GM04503 (cell line): ENCODE measurements at places on chromosomes 13 and 19.

GRCh38 chr13:42140494-42140893 lies 92.0 kb downstream of the DGKH start:
- no peak for DNase-seq

- no peak for DNase-seq
Measured at GRCh38 chr13:98297051-98297450, 120.0 kb upstream of the RNF113B start.

DNA sequence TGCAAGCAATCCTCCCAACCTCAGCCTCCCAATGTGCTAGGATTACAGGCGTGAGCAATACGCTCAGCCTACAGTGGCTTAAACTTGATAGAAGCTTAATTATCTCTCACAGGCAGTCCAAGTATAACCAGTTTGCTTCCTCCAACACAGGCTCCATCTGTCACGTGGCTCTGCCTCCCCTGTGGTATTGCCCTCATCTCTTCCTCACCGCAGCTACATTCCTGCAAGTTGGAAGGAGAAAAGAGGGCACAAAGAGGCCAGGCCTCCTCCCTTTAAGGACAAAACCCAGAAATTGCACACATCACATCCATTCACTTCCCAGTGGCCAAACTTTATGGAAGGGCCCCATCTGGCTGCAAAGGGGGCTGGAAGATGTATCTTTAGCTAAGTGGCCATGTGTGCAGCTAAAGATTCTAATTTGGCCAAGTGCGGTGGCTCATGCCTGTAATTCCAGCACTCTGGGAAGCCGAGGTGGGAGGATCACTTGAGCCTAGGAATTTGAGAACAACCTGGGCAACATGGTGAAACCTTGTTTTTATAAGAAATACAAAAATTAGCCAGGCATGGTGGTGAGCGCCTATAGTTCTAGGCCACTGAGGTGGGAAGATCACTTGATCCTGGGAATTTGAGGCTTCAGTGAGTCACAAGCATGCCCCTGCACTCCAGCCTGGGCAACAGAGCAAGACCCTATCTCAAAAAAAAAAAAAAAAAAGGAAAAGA lies 3.1 kb upstream of the SDHAF1 start:
- DNase-seq = no peak

GRCh38 chr19:21020298-21021227 lies at the start of gene ZNF430:
Gene ZNF430, plus strand, starts transcription at chr19:21020657. Its CDS starts 144 bp downstream, at chr19:21020801.
- peak; percentile 71 for DNase-seq

GRCh38 chr13:99758460-99759162 lies 213.0 kb downstream of the ZIC5 start:
- no peak for DNase-seq

DNA sequence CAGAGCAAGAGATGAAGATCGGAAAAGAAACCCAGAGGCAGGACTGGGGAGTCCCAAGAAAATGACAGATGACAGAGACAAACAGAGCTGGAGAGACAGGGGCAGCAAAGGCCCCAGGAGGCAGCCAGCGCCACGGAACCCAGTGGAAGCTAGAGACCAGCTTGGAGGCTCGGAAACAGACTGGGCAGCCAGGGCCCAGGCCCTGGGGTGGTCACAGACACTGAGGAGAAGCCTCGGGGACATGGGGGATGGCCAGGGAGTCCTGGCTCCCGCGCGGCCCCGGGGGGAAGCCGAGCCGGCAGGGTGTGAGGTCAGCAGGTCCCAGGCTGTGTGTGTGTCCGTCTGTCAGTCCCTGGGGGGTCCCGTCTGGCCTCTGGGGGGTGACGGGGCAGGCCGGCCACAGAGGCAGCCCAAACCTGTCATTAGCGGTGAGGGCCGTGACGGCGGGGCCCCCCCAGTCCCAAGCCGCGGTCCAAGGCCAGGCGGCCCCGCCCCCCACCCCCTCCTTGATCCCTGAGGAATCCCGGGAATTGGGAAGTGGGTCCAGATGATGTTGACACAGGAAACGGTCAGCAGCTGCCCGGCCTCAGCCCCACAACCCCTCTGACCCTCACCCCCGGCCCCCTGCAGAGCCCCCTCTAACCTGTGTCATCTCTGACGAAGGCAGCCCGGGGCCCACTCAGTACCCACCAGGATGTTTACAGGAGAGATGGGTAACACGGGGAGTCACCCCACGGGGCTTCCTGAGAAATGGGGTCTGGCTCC lies 2.5 kb upstream of the TMEM190 start:
- DNase-seq = no peak

- DNase-seq = no peak
Measured at GRCh38 chr13:26471807-26472206, 85.7 kb upstream of the WASF3 start.

DNA sequence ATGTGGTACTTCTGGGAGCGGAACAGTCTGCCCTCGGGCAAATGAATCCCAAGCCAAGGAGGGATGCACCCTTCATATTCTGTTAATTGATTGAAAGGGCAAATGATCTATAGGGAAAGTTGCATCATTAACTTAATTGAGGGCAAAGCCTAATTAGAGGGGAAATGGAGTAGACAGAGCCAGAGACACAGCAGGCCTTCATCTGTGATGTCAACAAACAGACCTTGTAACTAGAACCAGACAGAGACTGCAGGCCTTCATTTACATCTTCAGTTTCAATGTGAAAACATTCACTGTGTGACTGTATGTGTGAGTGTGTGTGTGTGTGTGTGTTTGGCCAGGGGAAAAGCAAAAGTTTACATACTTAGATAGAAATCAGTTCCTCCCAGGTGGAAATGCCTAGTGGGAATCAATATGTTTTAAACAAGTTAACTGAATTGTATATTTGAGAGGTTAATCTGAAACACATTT lies 126.4 kb downstream of the SPRY2 start:
- DNase-seq = no peak

- peak; percentile 77 for DNase-seq
Measured at GRCh38 chr13:30409886-30410704, 12.2 kb upstream of the UBE2L5 start.

DNA sequence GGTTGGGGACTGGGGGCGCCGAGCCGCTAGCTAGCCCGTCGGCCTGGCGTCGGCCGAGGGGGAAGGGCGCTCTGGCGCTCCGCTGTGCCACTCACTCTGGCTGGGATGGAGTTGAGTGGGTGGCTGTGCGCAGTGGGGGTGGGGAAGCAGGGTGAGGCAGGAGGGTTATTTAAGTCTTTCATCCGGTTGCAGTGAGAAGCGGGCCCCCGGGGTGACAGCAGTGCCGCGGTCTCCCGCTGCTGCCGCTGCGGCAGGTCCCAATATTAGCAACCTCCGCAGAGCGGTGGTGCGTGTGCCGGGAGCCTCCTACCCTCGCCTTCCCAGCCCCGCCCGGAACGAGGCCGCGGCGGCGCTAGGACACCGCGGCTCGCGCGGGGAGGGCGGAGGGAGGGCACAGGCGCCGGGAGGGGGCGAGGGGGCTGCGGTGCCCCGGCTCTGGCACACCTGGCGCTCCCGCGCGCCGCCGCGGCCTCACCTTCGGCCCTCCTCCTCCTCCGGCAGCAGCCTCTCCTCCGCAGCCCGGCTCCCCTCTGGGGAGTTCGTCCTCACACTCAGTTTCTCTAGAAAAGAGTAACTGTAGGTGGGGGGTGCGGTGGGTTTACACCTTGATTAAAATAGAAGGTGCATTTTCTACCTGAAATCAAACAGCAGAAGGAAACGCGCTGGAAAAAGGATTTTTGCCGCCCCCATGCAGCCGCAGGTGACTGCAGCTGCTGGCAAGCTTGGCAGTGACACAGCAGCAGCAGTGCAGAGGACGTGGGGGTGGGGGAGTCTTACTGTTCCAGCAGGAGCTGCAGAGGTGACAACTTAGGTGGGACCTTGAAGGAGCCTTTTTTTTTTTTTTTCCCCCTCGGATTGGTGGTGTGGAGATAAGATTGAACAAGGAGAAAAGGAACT lies 4.5 kb downstream of the FGF9 start:
- no peak for DNase-seq

GRCh38 chr13:98089246-98089645 lies 53.6 kb upstream of the FARP1 start:
- DNase-seq = peak; percentile 47

- DNase-seq = no peak
Measured at GRCh38 chr13:80276371-80277289, 64.3 kb downstream of the SPRY2 start.

DNA sequence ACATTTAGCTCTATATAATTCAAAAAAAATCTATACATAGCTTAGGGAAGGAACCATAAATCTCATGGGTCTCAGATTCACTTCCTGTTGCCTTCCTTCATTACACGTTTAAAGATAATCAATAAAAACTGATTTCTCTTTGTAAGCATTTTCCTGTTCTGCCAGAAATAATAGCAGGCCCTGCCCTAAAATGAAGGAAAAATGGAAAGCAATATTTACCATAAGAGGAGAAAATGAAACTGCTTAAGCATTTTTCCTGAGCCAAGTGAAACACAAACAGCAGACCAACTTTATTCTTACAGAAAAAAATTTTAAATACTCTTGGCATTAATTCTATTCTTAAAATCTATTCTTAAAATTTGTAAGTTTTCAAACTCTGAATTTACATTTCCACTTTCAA lies 4.0 kb downstream of the LHFPL6 start:
- no peak for DNase-seq

- DNase-seq = no peak
Measured at GRCh38 chr13:70206671-70207070, 98.4 kb upstream of the KLHL1 start.

GRCh38 chr13:43006893-43007631 lies 15.0 kb upstream of the EPSTI1 start:
- no peak for DNase-seq

GRCh38 chr13:104937881-104938280 lies 1597.6 kb downstream of the EFNB2 start:
- DNase-seq = no peak
